ENCODE measurements at places on chromosomes 5 and 9.
A peak's percentile ranks its signal among the peaks of the same experiment; 100 is the strongest.

GRCh38 chr9:131180454-131180853, 55.1 kb downstream of the NUP214 start:
- DNase-seq = no peak

DNA sequence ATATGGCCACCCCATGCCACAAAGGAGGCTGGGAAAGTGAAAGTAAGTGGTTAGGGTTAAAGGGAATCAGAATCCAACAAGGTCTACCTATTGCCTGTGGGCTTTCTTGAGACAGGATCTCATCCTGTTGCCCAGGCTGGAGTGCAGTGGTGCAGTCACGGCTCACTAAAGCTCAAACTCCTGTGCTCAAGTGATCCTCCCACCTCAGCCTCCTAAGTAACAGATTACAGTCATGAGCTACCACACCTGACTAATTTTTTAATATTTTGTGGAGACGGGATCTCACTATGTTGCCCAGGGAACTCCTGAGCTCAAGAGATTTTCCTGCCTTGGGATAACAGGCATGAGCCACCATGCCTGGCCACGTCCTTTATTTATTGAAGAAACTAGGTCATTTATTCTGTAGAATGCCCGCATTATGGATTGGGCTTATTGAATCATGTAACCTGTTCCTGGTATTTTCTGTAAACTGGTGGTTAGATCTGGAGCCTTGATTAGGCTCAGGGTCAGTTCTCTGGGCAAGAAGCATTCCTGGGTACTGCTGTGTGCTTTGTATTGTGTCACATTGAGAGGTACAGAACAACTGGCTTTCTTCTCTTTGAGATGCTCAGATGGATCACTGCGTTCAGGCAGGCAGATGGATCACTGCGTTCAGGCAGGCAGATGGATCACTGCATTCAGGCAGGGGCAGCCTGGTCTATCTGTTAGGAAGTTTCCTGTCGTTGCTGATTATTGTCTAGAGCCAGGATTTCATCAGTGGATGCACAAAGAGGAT, 41.6 kb downstream of the ERGIC1 start:
- no peak for DNase-seq

DNA sequence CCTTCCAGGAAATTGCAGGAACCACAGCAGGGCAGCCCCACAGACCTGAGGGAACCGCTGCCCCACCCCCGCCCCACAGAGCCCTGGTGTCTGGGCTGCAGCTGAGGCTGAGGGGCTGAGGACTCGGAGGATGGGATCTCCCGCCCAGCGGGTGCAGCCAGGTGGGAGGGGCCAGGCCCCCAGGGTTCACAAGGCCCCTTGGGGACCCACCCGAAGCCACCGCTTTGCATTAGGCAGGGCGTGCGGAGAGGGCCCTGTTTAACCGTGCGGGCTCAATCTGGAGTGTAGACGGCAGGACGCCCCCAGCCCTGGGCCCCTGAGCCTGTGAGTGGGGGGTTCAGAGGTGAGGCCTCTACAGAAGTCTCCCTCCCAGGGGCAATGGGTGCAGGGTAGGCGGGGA, 10.8 kb downstream of the NOTCH1 start:
- no peak for DNase-seq

- DNase-seq = no peak
Measured at GRCh38 chr5:10456583-10457420, 15.1 kb downstream of the ROPN1L start.

GRCh38 chr9:122374885-122375420, 4.1 kb downstream of the PTGS1 start:
- DNase-seq = no peak

DNA sequence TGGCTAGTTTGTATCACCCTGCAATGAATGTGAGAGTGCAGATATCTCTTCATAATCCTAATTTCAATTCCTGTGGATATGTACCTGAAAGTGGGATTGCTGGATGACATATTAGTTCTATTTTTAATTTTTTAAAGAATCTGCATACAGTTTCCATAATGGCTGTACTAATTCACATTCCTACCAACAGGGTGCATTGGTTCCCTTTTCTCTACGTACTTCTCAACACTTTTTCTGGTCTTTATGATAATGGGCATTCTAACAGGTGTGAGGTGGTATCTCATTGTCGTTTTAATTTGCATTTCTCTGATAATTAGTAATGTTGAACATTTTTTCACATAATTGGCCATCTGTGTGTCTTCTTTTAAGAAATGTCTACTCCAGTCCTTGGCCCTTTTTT, 927.5 kb downstream of the DTWD2 start:
- no peak for DNase-seq

DNA sequence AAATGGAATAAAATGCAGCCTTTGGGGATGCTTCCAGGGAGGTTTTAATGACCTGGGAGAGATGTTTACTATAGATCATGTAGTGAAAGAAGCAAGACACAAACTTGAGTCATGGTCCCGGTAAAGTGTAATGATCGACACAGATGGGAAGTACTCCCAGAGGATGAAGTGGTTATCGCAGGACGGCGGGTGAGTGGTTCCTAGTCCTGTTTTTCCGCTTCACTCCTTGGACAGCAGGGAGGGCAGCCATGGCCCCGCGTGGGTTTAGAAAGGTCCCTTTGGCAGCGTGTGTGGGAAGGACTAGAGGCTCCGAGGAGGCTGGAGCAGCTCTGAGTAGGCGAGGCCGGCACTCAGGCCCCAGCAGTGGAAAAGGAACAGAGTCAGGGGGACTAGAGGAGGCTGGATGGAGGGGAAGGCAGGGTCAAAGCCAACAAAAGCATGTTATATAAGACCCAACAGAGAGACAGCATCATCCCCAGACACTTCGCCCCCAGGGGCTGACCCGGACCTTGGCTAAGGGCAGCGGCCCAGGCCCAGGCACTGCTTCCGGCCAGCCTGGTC, 49.2 kb upstream of the STXBP1 start:
- DNase-seq = no peak

- no peak for DNase-seq
Measured at GRCh38 chr9:92934321-92934720, 13.0 kb upstream of the FGD3 start.

GRCh38 chr5:140293091-140293848, 9.6 kb downstream of the PFDN1 start:
- DNase-seq = peak; percentile 62

- DNase-seq = no peak
Measured at GRCh38 chr5:74143721-74144330, 496.7 kb downstream of the ENC1 start.

DNA sequence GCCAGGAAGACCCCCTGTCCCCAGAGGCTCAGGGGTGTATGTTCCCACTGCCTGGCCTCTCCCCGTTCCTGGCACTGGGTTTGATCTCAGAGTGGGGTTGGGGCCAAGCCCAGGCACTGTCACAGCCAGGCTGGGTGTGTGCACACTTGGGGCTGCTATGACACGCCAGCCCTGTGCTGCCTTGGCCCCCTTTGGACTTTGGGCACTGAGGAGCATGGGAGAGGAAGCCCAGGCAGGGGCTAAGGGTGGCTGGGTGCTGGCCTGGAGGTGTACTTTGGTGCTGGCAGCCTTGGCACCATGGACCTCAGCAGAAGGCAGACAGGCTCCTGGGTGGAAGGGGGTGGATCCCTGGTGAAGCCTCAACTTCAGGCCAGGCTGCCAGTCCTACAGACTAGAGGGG, 223.6 kb upstream of the ISL1 start:
- DNase-seq = no peak

GRCh38 chr9:108045851-108046250, 556.3 kb upstream of the KLF4 start:
- no peak for DNase-seq

GRCh38 chr9:136482046-136482792, 621 bp downstream of the SEC16A start:
- DNase-seq = peak; percentile 22

GRCh38 chr9:130034570-130034969, 8.4 kb downstream of the FNBP1 start:
- no peak for DNase-seq

- DNase-seq = no peak
Measured at GRCh38 chr9:20728493-20729220, 44.6 kb downstream of the FOCAD start.

- DNase-seq = no peak
Measured at GRCh38 chr5:172864747-172865146, 30.7 kb downstream of the ERGIC1 start.

DNA sequence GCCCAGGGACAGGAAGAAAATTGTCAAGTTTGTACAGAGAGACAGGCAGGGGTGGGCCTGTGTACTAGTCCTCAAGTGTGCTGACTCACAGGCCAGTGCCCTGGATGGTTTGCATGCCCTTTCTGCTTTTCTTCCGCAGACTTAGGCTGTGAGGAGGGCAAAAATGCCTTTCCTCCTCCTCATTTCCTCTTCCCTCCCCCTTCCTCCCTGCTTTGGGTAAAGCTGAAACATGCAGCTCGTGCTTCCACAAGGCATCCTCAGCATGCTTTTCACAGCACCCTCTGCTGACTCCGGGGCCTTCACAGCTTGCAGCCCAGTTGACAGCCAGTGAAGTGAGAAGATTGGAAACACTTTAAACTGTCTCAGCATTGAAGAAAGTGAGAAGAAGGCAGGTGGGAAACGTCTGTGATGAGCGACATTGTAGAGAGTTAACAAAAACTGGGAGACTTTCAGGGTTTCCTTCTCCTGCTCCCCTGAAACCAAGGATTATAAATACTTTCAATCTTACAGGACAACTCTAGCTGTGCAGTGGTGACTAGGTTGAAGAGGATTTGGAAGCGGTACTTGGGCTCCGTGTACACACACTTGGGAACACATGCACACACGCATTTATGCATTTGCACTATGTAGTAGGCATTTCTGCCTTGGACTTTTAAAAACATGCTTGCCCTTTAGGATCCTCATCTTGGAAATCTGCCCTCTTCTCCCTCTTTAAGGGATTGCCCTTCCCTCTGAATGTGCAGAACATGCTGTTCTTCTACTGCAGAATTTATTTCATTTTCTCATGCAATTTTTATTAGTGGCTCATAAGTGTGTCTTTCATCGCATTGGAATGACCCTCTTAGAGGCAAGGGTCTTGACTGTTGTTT, 138.8 kb downstream of the GRIA1 start:
- peak; percentile 34 for DNase-seq

- DNase-seq = no peak
Measured at GRCh38 chr9:136552117-136552703, 6.4 kb upstream of the NOTCH1 start.

- no peak for DNase-seq
Measured at GRCh38 chr5:99926463-99926862, 608.7 kb upstream of the FAM174A start.

DNA sequence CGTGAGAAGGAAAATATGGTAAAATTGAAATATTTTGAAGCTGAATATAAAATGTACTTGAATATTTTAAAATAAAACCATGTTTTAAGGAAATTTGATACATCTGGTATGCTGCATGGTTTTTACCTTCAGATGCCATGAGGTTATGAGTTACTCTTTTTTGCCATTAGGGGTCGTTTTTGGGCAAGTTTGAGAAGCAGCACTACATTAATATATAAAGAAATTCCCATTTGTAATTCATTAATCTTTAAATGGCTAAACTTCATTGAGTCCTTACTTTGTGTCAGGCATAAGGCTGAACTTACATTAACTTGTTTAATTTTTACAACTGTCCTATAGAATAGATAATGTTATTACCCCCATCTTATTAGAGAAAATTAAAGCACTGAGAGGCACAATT, 152.3 kb downstream of the KDM4C start:
- DNase-seq = no peak

DNA sequence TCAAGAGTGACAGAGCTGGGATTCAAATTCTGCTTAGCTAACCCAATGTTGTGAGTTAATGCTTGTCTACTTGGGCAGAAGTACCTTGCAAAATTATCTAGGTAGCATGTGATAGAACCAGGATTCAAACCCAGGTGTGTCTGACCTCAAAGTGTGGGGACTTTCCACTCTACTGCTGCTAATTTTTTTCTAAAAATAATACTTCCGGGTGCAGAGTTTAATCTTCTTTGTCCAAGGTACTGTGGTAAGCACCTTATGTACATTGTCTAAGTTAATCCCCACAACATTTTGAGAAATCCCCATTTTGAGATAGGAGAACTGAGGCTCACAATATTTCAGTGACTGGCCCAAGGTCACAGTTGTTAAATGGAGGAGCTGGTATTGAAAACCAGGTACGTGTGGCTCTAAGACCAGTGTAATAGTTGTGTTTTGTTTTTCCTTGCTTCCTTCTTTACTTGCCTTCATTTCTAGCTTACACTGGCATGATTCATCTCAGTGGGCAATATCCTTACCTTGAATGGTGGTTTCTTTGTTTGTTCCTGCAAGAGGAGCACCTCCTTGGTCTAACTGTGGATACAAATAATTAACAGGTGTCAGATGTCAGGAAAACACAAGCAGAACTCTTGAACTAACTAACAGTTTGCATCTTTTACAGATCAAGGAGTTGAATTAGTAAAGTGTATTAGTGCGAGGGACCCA, 7.5 kb downstream of the ALDOB start:
- no peak for DNase-seq

GRCh38 chr9:17130291-17130690, 4.5 kb upstream of the CNTLN start:
- no peak for DNase-seq

- DNase-seq = no peak
Measured at GRCh38 chr5:135008981-135009735, 24.9 kb downstream of the PITX1 start.

DNA sequence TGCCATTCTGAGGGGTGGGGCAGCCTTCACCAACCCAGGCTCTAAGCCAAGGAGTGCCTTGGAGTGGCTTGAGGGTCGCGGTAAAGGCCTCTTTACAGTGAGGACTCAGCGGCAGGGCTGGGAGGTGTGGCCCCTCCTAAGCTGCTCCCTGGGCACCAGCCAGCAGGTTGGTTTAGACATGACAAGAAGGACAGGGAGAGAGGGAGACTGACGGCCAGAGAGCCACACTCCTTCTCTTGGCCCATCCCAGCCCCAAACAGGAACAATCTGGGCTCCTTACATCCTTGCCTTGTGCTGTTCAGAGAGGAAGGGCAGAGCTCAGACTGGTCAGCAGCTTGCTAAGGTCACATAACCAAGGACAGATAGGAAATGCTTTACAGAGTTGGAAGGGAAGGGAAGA, 94.5 kb downstream of the LMX1B start:
- no peak for DNase-seq

DNA sequence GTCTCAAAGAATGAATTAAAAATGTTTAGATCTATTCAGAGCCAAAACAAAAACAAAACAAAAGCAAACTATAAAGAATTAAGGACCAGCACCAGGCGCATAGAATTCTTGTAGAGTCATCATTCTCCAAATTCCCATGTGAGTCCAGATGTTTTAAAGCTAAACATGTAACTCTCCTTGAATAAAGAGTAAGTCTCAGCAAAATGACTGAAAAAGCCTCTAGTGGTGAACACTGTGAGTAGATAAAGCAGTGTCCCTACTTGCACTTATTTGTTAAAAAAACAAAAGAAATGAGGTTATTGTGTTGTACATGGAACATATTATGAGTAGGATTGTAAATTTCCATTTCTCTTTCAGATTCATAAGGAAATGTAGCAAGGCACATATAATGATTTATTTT, 44.0 kb downstream of the NNT start:
- DNase-seq = no peak
